Eye (tissue), 1 donor: ENCODE measurements at places on chromosomes 5 and 9.

- DNase-seq: no peak
Measured at GRCh38 chr5:15914638-15915037, 265.0 kb downstream of the MARCHF11 start.

- no peak for DNase-seq
Measured at GRCh38 chr5:66932457-66932856, 264.1 kb downstream of the CD180 start.

DNA sequence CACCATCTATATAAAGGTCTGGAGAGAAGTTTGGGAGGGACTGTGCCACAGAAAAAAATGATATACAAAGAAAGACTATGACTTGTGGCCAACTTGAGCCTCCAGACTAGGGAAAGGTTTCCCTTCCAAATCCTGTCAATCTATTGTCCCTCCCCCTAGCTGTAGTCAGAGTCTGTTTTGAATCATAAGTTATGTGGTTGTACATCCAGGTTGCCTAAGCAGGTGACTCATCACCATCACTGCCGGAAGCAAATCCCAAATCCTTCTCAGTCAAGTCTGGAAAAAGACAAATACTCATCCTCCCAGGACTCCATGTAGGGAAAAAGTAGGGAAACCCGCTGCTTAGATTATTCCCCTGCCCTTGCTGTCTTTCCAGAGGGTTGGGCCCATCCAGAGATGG lies 235.7 kb downstream of the CDK5RAP2 start:
- no peak for DNase-seq

- DNase-seq: no peak
Measured at GRCh38 chr5:172690258-172691075, 49.4 kb downstream of the NEURL1B start.

GRCh38 chr5:137635521-137635921 lies 100.4 kb downstream of the KLHL3 start:
- DNase-seq: no peak

- no peak for DNase-seq
Measured at GRCh38 chr9:76759732-76760131, 4.5 kb upstream of the PCA3 start.

- no peak for DNase-seq
Measured at GRCh38 chr9:81626511-81626910, 62.8 kb downstream of the TLE1 start.

GRCh38 chr5:42768106-42768504 lies 11.5 kb downstream of the CCDC152 start:
- no peak for DNase-seq

- no peak for DNase-seq
Measured at GRCh38 chr9:33186457-33187168, 19.5 kb upstream of the B4GALT1 start.

DNA sequence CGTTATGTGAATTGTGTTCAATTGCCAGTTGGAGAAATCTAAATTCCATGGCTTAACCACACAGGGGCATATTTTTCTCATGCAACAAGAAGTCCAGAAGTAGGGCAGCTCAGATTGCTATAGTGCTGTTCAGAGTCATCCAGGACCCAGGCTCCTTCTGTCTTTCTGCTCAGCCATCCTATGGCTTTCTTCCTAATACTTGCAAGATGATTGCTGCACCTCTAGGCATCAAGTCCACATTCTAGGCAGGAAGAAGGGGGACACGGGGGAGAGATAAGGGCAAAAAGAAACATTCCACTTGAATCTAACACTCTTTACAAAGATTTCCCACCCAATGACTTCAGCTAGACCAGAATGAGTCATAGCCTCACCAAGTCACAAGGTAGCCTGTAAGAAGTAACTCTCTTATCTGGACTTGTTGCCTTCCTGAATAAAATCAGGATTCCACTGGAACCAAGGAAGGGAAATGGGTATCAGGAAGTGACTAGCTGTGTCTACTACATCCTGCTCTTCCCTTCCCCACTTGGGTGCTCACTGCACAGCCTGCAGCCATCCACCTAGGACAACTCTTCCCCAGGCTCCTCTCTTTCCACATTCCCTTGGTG lies 5.3 kb downstream of the ERAP2 start:
- no peak for DNase-seq

DNA sequence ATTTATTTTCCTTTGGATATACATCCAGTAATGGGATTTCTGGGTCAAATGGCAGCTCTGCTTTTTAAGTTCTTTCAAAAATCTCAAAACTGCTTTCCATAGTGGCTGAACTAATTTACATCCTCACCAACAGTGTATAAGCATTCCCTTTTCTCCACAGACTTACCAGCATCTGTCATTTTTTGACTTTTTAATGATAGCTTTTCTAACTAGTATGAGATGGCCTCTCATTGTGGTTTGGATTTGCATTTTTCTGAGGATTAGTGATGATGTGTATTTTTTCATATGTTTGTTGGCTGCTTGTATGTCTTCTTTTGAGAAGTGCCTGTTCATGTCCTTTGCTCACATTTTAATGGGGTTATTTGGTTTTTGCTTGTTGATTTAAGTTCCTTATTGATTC lies 90.0 kb upstream of the HMHB1 start:
- DNase-seq: no peak

- DNase-seq: no peak
Measured at GRCh38 chr5:97923496-97923895, 740.4 kb upstream of the RIOK2 start.

GRCh38 chr5:138793575-138793974 lies 40.4 kb downstream of the CTNNA1 start:
- no peak for DNase-seq

DNA sequence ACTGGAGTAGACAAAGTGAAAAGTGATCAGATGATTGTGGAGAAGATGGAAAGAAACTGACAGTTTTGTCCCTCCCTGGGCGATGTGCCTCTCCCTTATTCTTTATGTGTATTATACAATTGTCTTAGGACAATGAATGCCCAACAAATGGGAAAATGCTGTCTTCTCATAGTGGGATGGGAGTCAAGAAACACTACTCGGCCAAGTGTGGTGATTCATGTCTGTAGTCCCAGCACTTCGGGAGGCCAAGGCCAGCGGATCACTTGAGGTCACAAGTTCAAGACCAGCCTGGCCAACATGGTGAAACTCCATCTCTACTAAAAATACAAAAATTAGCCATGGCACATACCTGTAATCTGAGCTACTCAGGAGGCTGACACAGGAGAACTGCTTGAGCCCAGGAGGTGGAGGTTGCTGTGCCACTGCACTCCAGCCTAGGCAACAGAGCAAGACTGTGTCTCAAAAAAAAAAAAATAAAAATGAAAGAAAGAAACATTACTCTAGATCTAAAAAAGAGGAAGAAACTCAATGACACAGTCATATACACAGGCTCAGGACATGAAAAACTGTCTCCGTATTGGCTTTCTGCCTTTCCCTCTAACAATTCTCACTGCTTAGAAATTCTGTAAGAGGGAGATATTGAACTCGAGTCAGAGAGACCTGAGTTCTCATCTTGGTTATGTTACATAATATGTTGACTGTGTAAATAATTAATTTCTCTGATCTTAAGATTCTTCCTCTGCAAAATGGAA lies 67.9 kb upstream of the TARS1 start:
- no peak for DNase-seq

- DNase-seq: no peak
Measured at GRCh38 chr9:5994493-5994892, 20.9 kb downstream of the RANBP6 start.

DNA sequence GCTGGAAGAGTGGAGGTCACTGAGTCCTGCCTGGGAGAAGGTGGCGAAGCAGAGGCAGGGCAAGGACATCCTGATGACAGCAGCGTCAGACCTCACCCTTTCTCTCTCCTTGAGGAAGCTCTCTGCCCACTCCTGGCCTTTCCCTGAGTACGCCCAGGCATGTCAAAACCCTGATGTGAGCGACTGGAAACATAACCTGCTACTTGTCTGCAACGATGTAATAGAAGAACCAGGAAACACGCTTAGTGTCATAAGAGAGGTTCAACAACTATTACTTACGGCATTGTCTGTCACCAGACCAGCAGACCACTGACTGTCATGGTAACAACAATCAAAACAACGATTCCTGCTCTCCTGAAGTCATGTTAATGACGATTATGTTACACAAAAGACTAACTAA lies 152.4 kb downstream of the ACTL7B start:
- no peak for DNase-seq

GRCh38 chr5:2739360-2740050 lies 12.0 kb downstream of the IRX2 start:
- DNase-seq: peak; percentile 79

DNA sequence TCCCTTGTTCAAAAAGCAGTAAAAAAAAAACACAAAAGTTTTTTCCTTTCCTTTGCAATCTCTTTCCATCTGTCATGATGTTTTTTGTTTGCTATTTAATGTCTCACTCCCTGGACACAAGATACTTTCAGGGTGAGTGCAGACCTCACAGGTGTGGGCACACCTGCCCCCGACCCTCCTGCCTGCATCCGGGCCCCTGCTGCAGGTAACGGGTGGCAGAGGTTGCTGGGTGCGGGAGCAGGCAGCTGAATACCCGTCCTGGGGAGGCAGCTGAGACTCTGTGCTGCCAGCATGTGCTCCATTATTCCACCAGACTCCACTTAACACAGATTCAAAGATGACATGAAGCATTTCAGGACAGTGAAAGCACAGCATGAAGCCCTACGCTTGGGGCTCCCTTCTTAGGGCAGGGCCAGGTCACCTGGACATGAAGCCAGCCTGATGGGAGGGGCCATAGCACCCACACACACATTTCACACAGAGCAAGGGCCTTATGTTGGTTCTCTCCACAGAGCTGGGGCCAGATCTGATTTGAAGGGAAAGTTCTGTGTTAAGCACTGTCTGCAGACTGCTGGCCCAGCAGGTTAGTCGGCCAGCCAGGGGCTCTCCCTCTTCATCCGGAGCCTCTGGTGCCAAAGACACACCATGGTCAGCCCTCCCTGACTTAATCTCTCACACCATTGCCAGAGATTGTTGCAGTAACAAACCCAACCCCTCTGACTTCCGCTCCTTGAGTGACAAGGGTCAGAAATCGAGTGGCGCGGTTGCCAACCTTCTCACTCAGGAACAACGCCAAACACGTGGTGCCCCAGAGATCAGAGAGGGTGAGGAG lies 13.0 kb downstream of the NEK6 start:
- peak; percentile 31 for DNase-seq

DNA sequence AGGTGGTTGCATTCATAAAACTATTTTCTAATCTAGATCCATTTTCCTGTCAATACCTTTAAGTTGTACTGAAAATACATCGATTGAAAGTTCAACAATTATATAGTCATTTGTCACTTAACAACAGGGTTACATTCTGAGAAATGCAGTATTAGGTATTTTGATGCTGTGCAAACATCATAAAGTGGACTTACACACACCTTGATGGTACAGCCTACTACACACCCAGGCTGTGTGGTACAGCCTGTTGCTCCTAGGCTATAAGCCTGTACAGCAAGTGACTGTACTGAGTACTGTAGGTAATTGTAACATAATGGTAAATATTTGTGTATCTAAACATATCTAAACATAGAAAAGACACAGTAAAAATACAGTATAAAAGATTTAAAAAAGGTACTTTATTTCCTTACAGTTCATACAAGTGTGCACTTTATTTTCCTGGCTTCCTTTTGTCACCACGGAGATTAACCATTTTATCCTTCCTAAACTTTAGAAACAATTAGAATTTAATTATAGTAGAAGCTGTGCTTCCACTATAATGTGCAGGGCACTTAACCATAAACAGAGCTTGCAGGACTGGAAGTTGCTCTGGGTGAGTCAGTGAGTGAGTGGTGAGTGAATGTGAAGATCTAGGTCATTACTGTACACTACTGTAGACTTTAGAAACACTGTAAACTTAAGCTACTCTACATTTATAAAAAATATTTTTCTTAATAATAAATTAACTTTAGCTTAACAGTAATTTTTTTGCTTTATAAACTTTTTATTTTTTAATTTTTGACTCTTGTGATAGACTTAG lies 42.9 kb upstream of the MEF2C start:
- no peak for DNase-seq

- DNase-seq: no peak
Measured at GRCh38 chr5:138574744-138575193, 432 bp downstream of the HSPA9 start.
